ENCODE measurements at places on chromosomes 6 and 20. TPM values are rescaled to one million over a fixed set of nuclear protein-coding genes. Genes with fewer than 3 reads are reported as not detected.
A peak's percentile ranks its signal among the peaks of the same experiment; 100 is the strongest.

DNA sequence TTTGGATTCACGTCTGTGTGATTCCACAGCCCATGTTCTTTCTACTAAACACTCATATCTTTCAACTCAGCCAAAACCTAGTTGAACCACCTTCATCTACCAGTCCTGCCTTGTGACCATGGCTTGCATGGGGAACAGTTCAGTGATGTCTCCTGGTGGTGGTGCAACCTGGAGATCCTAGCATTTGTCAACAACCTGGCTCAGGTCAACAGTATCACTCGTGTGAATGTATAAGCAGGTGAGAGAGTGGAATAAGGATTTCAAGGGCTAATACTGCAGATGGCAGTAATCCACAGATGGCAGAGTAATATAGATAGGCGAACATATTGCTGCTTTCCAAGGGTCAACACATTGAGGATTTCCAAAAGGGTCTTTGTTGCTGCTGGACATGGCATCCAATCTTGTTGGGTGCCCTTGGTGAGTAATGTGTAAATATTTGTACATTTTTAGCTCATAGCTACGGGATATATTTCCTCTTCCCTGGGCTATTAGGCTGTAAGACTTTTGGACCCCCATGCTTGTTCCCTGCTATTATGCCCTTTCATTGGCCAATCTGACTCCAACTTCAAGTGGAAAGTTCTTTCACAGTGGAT lies 13.4 kb downstream of the PBOV1 start:
- no peaks in the 10 kb centered on the region for H3K27me3 ChIP-seq
- no peaks in the 10 kb centered on the region for H3K36me3 ChIP-seq

DNA sequence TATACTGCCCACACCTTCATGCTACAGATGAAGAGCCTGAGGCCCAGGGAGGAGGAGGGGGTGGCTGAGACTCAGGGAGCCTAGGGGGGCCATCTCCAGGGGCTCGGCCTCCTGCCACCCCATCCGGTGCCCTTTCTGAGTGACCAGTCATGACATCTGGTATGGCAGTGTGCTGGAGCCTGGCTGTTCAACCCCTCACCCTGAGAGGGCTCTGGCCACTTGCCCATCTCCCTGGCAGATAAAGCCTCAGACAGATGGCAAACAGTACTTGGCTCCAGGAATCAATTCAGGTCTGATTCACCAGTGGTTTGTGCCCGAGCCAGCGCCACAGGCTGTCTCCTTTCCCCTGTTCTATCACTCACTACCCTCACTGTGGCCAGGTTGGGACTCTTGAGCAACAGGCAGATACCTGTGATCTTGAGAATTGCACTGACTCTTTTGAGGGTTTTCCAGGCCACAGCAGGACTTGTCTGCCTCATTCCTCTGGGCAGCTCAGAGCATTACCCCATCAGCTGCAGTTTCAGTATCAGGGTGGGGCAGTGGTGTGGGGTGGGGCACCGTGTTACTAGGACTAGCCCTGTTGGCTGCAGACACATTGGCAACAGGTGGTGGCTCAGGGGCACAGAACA lies 22.8 kb downstream of the SRSF3 start:
- peaks cover 13% of the 10 kb centered on the region for H3K4me1 ChIP-seq
- no peak overlapping the region for H3K4me3 ChIP-seq
- no peaks in the 10 kb centered on the region for H3K27me3 ChIP-seq
- H3K36me3 ChIP-seq: peaks cover 10% of the 10 kb centered on the region
- H3K27ac ChIP-seq: peak overlapping the region; percentile 80

- DNase-seq: peak; percentile 36
- H3K4me1 ChIP-seq: peaks cover 10% of the 10 kb centered on the region
- H3K27me3 ChIP-seq: peaks cover 5% of the 10 kb centered on the region
- no peak overlapping the region for H3K27ac ChIP-seq
- H3K4me3 ChIP-seq: no peak overlapping the region
These were observed 136.5 kb upstream of the CDH4 start for GRCh38 chr20:61115364-61116065.

- peaks cover 7% of the 10 kb centered on the region for H3K27me3 ChIP-seq
- H3K4me1 ChIP-seq: no peaks in the 10 kb centered on the region
- H3K27ac ChIP-seq: no peak overlapping the region
- DNase-seq: no peak
- no peak overlapping the region for H3K4me3 ChIP-seq
- no peaks in the 10 kb centered on the region for H3K36me3 ChIP-seq
These were observed 18.0 kb upstream of the MAFB start for GRCh38 chr20:40706977-40707582.

DNA sequence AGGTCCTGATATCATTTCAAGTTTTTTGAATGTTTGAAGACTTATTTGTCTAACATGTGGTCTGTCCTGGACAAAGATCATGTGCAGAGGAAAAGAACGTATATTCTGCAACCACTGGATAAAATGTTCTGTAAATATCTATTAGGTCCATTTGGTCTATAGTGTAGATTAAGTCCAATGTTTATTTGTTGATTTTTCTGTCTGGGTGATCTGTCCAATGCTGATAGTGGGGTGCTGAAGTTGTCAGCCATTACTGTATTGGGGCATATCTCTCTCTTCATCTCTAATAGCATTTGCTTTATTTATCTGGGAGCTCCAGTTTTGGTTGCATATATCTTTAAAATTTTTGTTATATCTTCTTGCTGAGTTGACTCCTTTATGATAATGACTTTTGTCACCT lies 258.4 kb upstream of the CITED2 start:
- H3K36me3 ChIP-seq: no peaks in the 10 kb centered on the region
- DNase-seq: no peak
- no peaks in the 10 kb centered on the region for H3K27me3 ChIP-seq
- no peaks in the 10 kb centered on the region for H3K4me1 ChIP-seq
- H3K4me3 ChIP-seq: no peak overlapping the region
- H3K27ac ChIP-seq: no peak overlapping the region

The PSORS1C2 gene
- polyA plus RNA-seq: 0.26 TPM

The COL9A1 gene
- 14.8 TPM for polyA plus RNA-seq

The MOG gene
- not detected for polyA plus RNA-seq

The ANGPT4 gene
- 0.03 TPM for polyA plus RNA-seq
